ENCODE measurements at places on chromosomes 11 and 22.

DNA sequence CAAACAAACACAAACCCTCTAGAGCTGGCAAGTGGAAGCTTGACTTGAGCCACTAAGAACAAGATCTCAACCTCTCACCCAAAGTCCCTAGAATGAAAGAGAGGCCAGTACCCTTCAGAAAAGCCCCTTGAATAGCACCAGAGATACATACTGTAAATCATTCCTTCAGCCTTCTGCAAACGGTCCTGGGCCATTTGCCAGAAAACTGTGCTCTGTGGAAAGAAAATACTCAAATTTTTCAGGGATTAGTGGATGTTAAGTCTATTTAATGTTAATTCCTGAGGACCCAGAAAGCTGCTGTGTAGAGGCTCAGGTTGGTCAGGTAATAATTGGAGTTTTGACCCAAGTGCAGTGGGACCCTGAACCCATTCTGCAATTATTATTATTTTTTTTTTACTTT lies 16.9 kb downstream of the SERPINH1 start:
- DNase-seq = no peak

- no peak for DNase-seq
Measured at GRCh38 chr11:298406-299065, 790 bp downstream of the IFITM5 start.

DNA sequence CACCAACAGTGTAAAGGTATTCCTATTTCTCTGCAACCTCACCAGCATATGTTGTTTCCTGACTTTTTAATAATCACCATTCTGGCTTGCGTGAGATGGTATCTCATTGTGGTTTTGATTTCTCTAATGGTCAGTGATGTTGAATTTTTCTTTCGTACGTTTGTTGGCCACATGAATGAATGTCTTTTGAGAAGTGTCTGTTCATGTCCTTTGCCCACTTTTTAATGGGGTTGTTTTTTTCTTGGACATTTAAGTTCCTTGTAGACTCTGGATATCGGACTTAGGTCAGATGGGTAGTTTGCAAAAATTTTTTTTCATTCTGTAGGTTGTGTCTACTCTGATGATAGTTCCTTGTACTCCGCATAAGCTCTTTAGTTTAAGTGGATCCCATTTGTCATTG lies 22.8 kb downstream of the USP35 start:
- no peak for DNase-seq

DNA sequence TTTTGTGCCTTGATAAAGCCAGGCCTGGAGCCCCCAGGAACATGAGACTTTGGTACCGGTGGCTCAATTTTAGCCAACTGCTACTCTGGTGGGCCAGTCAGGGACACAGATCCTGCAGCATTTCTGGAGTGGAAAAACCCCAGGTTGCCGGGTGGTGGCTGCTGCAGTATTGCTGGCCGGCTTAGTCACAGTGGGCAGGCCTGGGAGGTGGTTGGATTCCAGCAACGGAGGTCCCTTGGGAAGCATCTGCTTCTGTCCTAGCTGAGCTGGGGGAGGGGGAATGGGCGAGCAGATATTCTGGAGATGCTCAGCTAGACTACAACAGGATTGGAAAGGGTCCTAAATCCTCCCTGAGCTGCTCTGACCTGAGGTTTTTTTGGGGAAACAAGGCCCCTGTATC lies 31.6 kb upstream of the ACCSL start:
- DNase-seq = no peak

- no peak for DNase-seq
Measured at GRCh38 chr22:49051491-49052022, 776.1 kb downstream of the BRD1 start.

- no peak for DNase-seq
Measured at GRCh38 chr22:42145175-42145574, 14.6 kb upstream of the CYP2D6 start.

- no peak for DNase-seq
Measured at GRCh38 chr11:45275828-45276227, 10.3 kb downstream of the SYT13 start.

DNA sequence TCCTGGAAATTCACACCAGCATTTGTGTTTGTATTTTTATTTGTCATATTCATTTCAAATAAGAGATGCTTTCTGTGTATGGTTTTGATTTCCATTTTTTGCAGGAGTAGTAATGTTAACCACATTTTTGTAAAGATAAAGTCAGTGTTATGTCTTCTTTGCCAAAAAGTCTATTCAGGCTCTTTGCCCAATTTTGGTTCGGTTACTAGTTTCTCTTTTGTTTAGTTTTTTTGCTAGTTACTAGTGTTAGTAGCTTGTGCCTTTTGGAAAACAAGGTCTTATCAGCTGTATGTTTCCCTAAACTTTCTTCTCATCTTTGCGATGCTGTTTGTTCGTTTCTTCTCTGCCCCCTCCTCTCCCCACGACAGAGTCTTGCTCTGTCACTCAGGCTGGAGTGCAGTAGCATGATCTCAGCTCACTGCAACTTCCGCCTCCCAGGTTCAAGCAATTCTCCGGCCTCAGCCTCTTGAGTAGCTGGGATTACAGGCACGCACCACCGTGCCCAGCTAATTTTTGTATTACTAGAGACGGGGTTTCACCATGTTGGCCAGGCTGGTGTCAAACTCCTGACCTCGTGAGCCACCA lies 112.3 kb upstream of the GRK3 start:
- no peak for DNase-seq

DNA sequence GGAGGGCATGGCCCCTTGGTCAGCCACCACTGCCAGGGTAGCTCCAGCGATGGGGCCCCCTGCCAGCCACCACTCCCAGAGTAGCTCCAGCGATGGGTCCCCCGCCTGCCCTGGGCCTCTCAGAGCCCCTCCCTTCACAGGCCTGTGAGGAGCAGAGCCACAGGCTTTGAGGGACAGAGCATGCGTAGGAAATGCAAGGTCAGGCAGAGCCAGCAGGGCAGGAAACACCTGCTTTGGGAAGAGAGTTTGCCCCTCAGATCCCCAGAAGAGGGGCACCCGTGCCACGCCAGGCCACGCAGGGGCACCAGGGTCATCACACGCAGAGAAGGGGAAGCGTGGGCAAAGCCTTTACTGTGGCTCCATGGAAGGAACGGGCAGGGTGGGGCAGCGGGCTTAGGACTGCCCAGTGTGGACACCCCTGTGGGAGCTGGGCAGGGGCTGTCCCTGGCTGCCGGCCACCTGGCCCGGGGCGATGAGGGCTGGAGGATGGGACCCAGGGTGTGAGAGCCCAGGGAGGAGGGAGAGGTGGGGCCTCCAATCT lies 477.8 kb downstream of the BRD1 start:
- DNase-seq = no peak

DNA sequence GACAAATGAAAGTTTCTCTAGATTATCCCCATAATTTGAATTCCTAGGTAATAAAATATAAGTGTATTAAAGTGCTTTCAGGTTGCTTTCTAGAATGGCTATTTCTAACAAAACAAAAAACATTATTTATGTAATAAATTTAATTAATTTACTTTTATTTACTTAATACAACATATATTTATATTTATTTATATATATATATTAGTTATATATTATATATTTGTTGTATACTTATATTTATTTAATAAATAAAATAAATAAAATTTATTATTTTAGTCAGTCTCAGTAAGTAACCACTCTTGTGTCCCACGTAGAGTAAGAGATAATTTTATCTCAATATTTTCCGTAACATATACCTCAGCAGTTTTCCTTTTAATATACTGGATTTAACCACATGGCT lies 1031.6 kb upstream of the CNTN5 start:
- no peak for DNase-seq

GRCh38 chr11:43021466-43021865 lies 290.3 kb upstream of the API5 start:
- DNase-seq = no peak

Measured in stimulated activated naive CD4-positive, alpha-beta T cell treated with Interleukin-2 at 50 U/mL for 16 hours (primary cell).